ENCODE measurements at places on chromosomes 7 and 10.
A peak's percentile ranks its signal among the peaks of the same experiment; 100 is the strongest.

DNA sequence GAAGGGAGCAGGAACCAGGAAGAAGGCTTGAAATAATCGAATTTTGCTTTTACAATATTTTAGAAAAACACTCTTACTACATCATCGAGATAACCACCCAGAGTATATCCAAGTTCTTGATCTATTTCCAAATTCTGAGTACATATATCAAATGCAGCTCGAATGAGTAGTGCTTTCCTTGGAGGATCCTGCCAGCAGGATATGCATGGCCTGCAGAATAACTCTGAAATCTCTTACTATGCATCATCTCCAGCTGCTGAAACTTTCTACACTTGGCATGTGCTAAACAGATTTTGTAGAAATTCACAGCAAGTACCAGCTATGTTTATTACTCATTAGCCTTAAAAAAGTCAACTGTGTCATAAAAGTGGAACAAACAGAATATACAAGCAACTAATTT lies 44.0 kb upstream of the ANK3 start:
- no peak for DNase-seq

- no peak for DNase-seq
These were observed 11.8 kb downstream of the MMRN2 start for GRCh38 chr10:86945361-86946212.

DNA sequence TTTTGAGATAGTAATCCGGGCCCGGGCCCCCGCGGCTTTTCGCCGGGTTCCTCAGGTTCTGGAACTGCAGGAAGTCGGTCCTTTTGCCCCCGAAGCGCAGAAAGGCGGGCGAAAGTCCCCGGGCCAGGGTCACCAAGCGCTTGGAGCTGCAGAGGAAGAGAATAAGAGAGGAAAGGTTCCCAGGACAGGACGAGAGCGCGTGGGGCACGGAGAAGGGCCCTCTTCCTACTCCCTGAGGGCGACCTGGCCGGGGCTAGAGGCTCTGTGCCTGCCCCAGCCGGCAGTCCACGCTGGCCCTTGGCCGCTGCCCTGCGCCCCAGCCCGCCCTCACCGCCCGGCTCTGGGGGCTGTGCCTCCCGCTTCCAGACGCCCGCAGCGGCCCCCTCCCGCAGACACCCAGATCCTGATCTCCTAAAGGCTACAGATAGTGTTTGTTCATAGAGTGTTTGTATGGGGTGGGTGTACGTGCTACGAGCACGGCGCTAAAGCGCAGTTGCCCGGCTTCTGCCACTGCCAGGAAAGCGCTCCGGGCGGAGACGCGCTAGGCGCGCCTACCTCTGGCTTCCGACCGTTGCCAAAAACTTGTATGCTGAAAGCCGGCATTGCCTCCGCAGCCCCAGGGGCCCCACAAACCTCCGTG lies 3.2 kb downstream of the HPSE2 start:
- no peak for DNase-seq

DNA sequence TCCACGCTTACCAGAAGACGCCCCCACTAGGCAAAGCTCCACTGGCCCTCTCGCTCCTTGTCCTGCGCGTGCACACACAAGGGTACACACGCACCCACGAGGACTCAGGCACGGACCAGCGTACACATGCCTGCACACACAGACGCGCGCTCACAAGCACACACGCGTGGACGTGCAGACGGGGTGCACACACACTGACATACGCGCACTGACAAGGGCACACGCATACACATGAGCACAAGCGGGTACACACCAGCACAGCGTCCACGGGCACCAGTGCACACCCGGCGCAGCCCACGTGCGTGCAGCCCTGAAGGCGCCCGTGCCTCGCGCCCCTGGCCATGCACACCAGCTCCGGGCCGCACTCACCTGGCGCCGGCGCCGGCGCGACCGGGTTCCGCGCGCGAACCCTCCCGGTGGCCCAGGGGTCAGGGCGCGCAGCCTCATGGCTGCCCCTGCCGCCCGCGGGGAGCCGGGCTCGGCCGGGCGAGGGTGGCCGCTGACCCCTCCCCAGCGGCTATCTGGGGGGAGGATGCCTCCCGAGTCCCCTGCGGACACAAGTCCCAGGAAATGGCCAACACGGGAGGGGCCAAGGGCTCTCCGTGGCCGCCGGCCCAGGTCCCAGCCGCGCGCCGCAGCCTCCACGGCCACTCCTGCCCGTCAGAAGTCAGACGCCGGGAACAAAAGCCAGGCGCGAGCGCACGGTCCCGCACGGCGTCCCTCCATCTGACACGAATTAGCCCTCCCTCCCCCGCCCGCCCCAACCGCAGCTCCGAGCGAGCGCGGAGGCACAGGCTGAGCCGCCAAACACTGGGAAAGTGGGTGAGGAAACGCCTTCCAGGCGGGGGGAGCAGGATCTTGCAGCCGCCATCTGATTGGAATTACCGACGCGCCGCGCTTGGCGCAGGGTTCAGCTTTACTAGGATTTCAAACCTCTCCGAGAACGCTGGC lies 45.0 kb downstream of the TNS3 start:
- DNase-seq = no peak

DNA sequence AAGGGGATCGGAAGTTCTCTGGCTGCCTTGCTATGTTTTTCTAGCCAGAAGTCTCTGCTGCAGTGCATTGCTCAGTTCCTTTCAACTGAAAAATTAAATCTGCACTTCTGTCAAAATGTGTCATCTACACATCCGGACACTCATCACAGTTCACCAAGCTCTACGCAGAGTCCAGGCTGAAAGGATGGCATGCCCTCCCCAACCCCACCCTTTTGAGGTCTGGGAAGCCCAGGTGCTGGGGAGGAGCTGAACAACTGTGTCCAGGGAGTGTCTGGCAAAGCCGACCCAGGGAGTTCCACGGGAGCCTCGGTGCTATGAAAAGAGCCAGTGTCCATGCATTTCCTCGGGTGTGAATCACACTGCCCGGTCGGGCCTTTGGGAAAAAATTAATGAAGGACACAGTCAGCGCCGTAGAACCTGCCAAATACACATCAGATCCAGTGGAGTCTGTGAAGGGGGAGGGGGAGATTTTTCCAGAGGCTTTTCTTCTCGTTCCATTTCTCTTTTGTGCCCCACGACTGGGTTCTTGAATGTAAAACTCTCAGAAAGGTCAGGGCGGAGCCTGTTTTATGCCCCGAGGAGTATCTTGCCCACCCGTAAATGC lies 757 bp upstream of the PALS2 start:
- DNase-seq = no peak

DNA sequence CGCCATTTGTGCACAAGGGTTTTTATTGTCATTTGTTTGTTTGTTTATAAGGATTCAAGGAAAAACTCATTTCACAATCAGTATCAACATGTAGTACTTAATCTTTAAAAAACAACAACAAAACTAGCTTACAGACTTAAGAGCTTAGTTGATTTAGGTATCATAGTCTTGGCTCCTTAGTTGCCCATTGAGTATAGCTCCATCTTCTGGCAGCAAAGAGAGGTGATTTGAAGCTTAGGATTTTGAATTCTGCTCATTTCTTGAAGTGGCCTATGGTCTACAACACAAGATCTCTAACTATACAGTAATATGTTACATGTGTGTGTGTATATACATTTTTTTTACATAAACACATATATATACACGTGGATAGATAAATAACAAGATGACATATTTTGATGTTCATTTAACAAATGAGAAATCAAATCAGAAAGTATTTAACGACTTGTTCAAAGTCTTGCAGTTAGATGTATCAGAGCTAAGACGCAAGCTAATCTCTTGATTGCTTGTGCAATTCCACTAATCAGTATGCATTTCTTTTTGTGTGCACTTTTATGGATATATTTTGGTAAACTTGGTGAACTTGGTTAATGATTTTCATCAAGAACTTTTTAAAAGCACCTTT lies 307.3 kb downstream of the CAMK1D start:
- DNase-seq = peak; percentile 46

GRCh38 chr10:103784723-103785418 lies 70.5 kb downstream of the SH3PXD2A start:
- DNase-seq = no peak

GRCh38 chr10:80480852-80481251 lies 26.7 kb downstream of the TSPAN14 start:
- DNase-seq = no peak

GRCh38 chr10:92640107-92640506 lies 47.2 kb downstream of the KIF11 start:
- DNase-seq = no peak

- DNase-seq = no peak
These were observed 31.7 kb upstream of the OPALIN start for GRCh38 chr10:96390460-96390864.

DNA sequence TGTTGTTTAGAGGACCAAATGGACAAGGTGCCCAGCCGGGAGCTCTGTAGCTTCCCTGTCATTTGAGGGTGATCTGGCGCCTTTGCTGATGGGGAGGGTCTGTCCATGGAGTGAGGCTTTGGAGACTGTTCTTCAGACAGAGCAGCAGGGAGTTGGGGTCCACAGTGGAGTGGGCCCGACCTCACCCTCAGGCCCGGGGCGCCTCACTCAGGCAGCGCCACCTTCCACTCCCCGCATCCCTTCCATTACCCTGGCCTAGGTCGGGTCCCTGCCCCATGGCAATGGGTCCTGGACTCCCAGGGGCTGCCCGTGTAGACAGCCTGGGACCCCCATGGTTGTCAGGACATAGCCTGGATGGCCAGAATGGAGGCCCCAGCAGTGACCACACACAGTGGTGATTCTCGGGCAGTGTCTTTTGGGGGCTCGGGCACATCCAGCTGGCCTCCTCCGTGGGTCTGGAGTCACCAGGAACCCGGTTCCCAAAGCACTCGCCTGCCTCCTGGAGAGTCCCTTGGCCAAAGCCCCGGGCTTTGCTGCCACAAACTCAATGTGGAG lies 38.5 kb downstream of the TCERG1L start:
- no peak for DNase-seq

DNA sequence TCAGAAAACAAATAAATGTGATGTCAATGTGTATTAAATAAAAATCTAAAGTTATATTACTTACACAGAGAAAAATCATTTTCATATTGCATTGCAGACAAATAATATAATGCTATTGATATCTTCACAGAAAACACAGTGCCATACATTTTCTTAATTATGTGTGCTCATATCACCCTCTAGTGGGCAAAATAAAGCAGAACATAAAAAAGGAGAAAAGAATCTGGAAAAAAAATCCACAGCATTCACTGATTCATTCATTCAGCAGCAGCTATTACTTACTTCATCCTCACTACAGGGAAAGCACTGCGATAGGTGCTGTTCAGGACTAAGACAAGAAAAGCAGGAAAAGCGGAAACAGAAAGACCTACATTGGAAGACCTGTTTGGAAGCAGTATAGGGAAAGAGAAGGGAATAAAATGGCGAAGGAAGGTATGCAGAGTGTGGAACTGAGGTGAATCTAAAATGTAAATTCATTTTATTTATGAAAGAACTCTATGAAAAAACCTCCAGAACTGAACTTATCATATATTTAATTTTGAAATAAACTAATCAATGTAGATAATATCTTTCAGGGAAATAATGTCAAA lies 73.2 kb downstream of the POT1 start:
- no peak for DNase-seq

- no peak for DNase-seq
These were observed 6.4 kb upstream of the ST8SIA6 start for GRCh38 chr10:17460756-17461155.

- DNase-seq = no peak
These were observed at the start of gene BEND7 for GRCh38 chr10:13528875-13529713. Gene BEND7 (minus strand): TSS chr10:13529014. CDS start chr10:13528533, 481 bp downstream.

DNA sequence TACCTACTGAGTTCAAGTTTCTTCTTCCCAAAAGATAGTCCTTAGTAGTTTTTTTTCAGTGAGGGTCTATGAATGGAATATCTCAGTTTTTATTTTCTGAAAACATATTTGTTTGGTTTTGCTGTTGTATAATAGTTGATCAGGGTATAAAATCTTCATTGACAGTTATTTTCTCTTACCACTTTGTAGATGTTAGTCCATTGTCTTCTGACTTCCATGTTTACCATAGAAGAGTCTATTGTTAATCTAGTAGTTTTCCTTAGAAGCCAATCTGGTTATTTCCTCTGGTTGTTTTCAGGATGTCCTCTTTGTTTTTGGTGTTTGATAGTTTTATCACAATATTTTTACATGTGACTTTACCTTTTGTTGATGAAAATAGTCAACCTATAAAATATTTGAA lies 5.5 kb upstream of the ZNF777 start:
- no peak for DNase-seq

- DNase-seq = no peak
These were observed 38.9 kb downstream of the ADAP1 start for GRCh38 chr7:915291-916218.

- DNase-seq = no peak
These were observed 21.6 kb upstream of the TSPAN33 start for GRCh38 chr7:129122751-129123509.

- DNase-seq = no peak
These were observed 53.2 kb downstream of the STK17A start for GRCh38 chr7:43636093-43636492.

DNA sequence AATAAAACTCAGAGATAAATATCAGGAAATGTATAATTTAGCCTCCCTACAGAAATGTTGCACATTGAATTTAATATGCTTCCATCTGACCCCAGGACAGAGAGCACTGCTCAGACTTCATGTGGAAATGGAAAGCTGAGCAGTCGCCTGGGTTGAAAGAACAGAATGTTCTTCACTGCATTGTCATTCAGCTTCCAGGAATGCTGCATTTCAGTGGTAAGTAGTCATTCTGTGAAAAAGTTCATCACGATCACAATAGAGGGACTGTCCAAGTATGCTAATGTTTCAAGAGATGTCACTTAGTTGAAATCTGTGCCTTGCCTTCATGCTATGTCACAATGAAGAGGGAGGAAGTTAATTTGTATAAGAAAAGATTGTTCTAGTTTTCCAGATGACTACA lies 147.3 kb downstream of the NRCAM start:
- DNase-seq = no peak

DNA sequence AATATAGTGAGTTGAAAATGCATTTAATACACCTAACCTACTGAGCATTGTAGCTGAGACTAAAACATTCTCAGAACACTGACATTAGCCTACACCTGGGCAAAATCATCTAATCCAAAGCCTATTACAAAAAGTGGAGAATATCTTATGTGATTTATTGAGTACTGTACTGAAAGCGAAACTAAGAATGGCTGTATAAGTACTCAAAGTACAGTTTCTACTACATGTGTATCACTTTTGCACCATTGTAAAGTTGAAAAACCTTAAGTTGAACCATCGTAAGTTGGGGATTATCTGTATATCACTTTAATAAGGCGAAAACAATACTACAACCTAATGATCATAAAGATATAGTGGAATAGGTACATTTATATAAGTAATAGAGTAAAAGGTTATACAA lies 45.4 kb upstream of the GRB10 start:
- no peak for DNase-seq

GRCh38 chr7:130182990-130183389 lies 22.2 kb downstream of the TMEM209 start:
- no peak for DNase-seq
